ENCODE measurements at places on chromosomes 7 and 10.

DNA sequence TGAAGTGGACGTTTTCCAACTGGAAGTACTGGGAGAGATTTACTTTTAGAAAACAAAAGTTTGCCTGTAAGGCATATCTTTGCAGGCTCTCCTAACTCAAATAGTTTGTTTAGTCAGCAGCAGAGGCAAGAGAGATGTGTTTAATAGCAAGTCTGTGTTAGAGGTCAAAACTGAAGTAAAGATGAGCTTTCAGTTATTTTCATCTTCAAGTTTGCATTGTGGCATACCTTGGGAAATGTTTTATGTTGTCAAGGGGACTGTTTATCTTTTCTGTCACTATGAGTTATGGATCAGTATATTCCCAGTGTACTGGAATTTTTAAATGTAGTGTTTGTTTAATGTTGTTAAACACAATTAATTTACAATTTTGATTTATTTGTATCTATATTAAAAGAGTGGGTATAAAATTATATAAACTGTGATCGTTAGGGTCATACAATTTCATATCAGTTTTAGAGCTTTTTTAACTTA, 169.7 kb upstream of the PPP1R3A start:
- no peak for DNase-seq

DNA sequence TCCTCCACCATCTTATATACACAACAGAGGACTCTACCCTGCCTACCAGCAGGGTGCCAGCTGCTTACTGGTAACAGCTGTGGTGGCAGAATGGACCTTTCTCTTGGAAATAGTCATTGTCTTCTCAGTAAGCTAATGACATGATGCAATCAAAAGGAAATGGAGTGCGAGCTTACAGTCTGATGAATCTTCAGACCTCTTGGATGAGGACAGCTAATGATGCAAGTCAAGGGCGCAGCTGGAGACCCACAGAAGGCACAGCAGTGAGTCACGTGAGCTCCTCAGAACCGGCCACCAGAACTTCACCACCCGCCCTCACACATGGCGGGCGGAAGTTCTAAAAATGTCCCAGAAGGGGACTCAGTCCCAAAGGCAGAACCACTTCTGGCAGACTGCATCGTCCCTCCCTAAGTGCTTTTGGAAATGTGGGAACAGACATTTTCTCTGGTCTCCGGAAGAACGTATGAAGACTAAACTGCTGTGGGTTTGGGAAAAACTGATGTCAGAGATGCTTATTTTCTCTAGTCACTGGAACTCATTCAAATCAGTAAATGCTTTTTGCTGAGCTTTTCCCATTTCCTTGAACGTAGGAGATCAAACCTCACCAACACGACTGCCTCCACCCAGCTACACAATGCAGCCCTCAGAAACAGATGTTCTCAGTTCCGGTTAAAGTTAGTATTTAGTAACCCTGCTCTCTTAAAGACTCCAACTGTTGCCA, 96.4 kb downstream of the FAS start:
- DNase-seq, result no peak

GRCh38 chr10:30897547-30897946, 134.1 kb downstream of the ZNF438 start:
- DNase-seq, result no peak

GRCh38 chr7:47361746-47362215, 220.1 kb downstream of the TNS3 start:
- DNase-seq, result no peak

Measured in activated T-cell treated with anti-CD3 and anti-CD28 coated beads for 1 hour (primary cell).